ENCODE measurements at places on chromosomes 4 and X.

- no peak for DNase-seq
Observed at GRCh38 chr4:185110375-185110823, 32.7 kb upstream of the SLC25A4 start.

DNA sequence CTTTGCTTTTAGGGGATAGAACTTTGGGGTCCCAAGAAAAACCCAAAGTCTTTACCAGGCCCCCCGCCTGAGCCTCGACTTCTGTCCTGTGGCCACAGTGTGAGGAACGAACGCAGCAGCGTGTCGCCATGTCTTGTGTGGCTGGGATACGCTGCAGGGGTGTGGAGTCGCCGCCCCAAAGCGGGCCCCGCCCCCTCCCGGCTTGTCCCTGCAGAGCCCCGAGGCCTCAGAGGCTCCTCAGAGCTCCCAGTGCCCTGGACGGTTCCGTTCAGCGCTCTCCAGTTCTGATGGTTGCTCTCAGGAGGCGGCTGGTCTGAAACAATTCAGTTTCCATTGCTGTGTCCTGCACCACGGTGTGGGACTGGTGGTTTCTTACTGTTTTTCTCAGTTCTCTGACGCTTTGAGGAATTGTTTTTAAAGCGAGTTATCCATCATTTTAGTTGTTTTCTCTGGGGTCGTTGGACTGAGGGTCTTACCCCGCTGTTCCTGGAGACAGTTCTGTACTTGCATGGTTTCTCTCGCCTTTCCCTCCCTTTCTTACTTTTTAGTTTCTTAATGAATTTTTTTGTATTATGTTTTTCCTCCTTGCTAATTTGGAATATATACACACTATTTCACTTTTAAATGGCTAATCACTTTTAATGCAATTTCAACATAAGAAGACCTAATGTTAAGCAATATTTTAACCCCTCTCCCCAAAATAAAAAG, 1.6 kb upstream of the IDUA start:
- peak; percentile 70 for DNase-seq

DNA sequence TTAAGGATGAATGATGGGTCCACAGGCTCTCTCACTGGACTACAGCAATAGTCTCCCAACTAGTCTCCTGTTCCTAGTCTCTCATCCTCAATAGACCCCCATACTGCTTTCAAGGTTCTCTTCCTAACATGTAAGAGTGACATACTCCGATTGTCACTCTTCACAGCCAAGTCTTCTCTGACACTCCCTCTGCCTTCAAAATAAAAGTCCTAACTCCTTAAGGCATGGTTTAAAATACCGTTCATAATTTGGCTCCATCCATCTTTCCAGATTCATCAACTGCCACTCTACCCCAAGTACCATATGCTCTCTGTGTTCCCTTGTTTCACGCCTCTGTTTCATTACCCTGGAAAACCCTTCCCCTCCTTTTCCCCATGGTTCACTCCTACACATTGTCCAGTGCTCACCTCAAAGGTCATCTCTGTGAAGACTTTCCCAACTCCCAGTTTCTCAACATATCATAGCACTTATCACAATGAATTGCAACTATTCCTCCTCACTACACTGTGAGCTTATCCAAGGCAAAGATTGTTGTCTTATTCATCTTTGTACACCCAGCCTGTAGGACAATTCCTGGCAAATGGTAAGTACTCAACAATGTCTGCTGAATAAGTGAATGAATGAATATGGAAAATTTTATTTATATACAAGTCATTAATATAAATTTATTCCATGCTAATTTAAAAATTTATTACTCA, 26.0 kb downstream of the SMARCA1 start:
- DNase-seq, result no peak

- no peak for DNase-seq
Observed at GRCh38 chr4:77801260-77801608, 17.9 kb downstream of the CNOT6L start.

DNA sequence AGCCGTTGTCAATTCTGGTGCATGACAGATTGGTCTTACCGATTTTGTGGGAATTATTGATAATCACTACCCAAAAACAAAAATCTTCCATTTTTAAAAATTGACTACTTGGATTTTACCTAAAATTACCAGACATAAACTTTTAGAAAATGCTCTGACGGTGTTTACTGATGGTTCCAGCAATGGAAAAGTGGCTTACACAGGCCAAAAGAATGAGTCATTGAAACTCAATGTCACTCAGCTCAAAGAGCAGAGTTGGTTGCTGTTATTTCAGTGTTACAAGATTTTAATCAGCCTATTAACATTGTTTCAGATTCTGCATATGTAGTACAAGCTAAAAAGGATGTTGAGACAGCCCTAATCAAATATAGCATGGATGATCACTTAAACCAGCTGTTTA, 23.0 kb upstream of the UGT2B17 start:
- DNase-seq, result no peak

DNA sequence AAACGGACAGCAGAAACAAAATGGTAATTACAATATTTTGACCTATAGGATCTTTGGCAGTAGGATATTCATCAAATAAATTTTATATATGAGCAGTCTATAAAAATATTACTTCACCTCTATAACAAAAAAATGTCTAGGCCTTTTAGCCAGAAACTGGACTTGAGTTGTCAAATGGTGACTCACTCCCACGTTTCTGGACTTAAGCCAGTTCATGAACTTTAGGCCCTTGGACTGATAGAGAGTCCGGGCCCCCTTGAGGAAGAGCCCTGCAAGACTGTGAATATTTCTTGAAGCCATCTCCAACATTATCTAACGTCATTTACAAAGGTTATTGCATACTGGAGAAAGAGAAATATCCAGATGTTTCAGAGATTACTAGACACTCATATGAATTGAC, 106.8 kb upstream of the FAM47A start:
- DNase-seq, result no peak

DNA sequence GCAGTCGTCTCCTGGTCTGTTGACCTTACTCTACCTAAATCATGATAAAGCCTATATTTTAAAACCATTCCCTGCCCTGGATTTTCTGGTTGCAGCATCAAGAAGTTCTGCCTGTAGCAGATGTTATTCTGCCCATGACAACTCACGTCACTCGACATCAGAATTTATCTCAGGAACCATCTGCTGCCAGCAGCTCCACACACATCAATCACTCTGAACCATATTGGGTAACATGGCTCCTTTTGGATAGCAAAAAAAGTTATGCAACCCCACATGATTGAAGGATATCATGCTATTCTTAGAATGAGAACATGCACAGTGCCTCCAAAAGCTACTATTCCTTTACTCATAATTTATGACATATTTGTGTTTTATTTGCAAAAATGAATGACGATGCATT, 341.4 kb downstream of the DHRSX start:
- no peak for DNase-seq

DNA sequence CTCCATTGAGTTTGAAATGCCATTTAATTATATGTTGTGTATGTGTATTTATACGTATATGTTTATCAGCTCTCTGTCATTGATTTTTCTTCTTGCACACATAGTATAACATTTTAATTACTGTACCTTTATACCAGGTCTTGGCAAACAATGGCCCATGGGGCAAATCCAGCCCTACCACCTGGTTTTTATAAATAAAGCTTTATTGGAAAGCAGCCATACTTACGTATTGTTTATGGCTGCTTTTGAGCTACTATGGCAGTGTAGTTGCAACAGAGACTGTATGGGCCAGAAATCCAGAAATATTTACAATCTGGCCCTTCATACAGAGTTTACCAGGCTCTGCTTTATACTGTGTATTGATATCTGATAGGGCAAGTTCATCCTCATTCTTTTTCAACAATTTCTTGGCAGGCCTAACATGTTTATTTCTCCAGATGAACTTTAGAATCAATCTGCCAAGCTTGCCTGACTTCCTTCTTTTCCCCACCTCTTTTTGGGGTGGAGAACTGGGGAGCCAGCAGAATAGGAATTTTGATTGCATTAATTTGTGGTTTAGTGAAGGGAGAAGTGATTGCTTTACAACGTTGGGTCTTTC, 15.8 kb downstream of the DCUN1D4 start:
- no peak for DNase-seq

- DNase-seq, result no peak
Observed at GRCh38 chrX:2708021-2708420, 16.9 kb downstream of the CD99 start.

DNA sequence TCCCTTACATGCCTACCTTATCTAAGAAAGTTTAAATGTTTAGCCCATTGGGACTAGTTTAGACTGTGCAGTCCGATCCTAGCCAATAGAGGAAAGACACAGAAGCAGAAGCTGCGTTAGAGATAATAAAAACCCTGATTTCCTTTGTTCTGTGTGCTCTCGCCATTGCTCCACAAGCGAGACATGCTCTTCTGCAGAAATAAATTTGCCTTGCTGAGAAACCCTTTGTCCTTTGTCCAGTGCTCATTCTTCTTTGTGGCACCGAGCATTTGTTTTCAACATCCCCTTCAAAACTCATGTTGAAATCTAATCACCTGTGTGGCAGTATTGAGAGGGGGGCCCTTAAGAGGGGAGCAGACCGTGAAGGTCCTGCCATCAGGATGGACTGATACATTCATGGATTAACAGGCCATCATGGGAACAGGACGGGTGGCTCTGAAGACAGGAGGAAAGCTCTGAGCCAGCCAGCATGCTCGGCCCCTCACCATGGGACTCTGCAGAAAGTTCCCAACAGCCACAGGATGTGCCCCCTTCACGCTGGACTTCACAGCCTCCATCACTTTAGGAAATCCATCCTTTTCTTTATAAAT, 94.5 kb downstream of the ABLIM2 start:
- DNase-seq, result no peak

DNA sequence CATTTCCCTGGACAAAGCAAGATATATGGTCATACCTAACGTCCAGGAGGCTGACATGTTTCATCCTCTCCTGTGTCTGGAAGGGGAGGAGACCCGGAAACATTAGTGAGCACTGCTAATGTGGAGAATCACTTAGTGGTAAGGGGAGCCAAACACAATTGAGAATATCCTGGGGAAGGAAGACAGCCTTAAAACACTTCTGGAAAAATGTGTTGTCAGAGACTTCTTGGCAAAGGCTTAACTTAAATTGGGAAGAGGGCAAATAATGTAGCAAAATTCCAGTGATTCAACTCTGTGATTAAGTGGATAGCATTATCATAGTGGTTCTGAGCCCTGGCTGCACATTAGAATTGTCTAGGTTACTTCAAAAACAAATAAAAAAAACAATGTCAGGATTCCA, 39.5 kb downstream of the SPARCL1 start:
- no peak for DNase-seq

DNA sequence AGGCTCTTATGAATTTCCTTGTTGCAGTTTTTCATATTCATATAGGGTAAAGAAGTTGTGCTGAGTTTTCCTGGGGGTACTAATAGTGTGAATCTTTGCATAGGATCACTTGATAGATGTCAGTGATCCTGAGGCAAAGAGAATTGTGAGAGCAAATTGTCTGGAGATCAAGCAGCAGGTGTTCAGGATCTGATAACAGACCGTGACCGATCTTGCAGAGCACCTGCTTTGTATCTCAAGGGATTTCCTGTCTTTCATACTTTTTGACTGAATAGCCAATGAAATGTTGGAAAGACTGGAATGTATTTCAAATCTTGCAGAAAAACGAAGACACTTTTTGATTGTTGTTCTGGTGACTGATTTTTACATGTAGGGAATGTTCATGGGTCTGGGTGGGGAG, 914.5 kb downstream of the STIM2 start:
- DNase-seq, result no peak

- no peak for DNase-seq
Observed at GRCh38 chr4:111228874-111229273, 606.0 kb upstream of the PITX2 start.

GRCh38 chrX:37686369-37686995, 891 bp downstream of the XK start:
- no peak for DNase-seq

- DNase-seq, result peak; percentile 49
Observed at GRCh38 chrX:43557792-43558191, 98.3 kb upstream of the MAOA start.

- no peak for DNase-seq
Observed at GRCh38 chrX:97858592-97858991, 974.9 kb downstream of the RPA4 start.

DNA sequence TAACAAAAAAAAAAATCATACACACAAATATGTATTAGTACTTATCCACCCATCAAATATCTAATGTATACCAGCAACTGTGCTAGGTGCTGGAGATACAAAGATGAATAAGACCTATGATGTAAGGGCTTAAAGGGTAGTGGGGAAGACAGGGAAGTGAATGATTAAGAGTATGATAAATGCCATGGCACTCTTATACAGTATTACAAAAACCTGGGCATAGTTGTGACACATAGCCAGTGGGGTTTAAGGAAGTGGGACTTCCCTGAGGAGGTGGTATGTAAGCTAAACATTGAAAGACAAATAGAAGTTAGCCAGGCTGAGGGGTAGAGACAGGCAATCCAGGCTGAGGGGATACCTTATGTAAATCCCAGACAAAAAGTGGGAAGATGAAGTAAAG, 23.5 kb downstream of the CHM start:
- no peak for DNase-seq

- no peak for DNase-seq
Observed at GRCh38 chr4:41753942-41754341, 5.4 kb upstream of the PHOX2B start.

- no peak for DNase-seq
Observed at GRCh38 chrX:12987900-12988594, 13.1 kb downstream of the TMSB4X start.

- DNase-seq, result no peak
Observed at GRCh38 chrX:19569121-19569805, 54.0 kb upstream of the MAP3K15 start.
